Calu3 (cell line): ENCODE measurements at places on chromosomes 6 and 20. TPM values are rescaled to one million over a fixed set of nuclear protein-coding genes. Genes with fewer than 3 reads are reported as not detected.

The IBTK gene
- 48.3 and 54.9 TPM in 2 replicates for total RNA-seq

The RNF144B gene
- 7.4 and 12.1 TPM in 2 replicates for total RNA-seq

The PGC gene
- not detected in 2 replicates for total RNA-seq

The CALHM4 gene
- total RNA-seq, result not detected in 2 replicates

The NKX2-4 gene
- total RNA-seq, result not detected in 2 replicates

GRCh38 chr20:9129756-9130155, 60.9 kb downstream of the PLCB4 start:
- no peak for DNase-seq

DNA sequence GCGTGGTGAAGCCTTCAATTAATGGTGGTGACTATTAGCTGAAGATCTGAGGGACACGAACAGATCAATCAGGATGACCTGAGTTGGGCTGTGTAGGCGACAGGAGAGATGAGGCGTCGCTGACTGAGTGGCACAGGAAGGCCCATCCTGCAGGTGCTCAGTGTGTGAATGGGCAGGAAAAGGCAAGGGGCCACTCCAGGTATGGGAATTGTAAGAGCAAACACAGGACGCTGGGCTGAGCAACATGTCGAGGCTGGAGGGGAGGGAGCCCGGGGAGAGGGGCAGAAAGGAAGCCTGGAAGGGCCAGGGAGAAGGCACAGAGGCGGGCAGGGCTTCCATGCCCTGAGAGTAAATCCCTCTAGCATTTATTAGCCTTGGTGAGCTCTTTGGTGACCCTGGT, 151.0 kb downstream of the VEGFA start:
- DNase-seq, result no peak

- no peak for DNase-seq
These were observed 28.4 kb upstream of the SIRPA start for GRCh38 chr20:1866834-1867233.

- DNase-seq, result no peak
These were observed 134.1 kb downstream of the ELOVL4 start for GRCh38 chr6:79813143-79813850.

- no peak for DNase-seq
These were observed 503.2 kb downstream of the CDKAL1 start for GRCh38 chr6:21037453-21037852.

DNA sequence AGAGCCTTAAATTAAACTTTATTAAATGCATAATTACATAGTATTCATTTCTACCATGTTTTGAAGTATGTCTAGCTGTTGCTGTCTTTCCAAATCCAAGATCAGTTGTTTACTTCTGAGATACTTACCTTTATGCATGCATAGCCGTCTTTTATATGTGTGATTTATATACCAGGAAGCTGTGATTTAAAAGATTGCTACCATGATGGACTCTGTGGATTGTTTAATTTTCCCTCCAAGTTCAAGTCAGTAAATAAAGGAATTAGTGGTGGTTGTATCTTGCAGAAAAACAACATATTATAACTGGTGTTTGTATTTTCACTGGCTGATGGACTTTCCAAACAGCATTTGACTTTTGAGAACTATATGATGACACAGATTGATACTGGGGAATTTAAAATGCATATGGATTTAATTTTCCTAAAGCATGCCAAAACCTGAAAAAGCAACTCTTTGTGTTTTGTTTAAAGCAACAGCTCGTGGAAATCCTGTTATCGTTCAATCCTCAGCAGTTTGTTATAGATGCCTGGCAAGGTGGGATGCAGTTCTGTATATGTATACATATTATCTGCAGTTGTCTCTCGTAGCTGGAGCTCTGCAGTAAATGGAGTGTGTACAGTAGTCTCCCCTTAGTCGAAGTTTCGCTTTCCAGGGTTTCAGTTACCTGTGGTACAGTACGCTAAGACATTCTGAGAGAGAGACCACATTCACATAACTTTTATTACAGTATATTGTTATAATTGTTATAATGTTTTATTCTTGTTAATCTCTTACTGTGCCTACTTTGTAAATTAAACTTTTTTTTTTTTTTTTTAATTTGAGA, 77.1 kb downstream of the CBFA2T2 start:
- DNase-seq, result no peak

DNA sequence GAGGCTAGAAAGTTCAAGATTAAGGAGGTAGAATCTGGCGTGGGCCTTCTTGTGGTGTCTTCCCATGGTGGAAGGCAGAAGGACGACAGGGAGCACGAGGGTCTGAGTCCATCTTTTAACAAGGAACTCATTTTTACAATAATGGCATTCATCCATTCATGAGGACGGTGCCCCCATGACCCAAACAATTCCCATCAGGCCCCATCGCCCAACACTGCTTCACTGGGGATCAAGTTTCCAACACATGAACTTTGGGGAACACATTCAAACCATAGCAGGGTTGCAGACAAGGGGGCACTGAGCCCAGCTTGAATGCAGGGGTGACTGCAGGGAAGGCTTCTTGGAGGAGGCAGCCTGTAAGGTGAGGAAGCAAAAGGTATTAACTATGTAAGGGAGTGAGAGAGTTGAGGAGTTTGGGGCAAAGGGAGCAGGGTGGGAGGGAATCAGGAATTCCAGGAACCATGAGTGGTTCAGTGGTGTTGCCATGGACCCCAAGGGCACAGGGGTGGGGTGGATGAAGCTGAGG, 5.5 kb downstream of the RAB44 start:
- no peak for DNase-seq
